ENCODE measurements at places on chromosomes 12 and 14. TPM values are rescaled to one million over a fixed set of nuclear protein-coding genes. Genes with fewer than 3 reads are reported as not detected.

- DNase-seq, result no peak
Measured at GRCh38 chr12:93519859-93520258, 52.5 kb downstream of the MRPL42 start.

- no peak for DNase-seq
Measured at GRCh38 chr14:58873228-58873953, 235.6 kb downstream of the DACT1 start.

DNA sequence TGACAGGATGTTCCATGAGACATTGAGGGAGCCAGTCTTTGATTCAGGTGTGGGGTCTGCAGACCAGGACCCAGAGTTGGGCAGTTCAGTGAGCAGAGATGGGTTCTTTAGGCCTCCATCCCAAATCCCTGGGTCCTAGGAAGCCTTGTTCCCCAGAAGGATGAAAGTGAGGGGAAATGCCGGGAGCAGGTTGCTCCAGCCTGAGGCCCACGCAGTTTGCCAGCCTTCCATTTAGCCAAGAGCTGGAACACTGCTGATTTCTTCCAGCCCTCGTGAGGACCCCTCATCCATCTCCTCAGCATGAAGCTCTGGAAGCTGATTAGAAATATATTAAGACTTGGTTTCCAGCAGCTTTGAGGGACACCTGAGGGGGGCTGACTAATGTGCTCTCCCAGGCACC, 12.1 kb downstream of the C14orf132 start:
- no peak for DNase-seq

Gene MYH7
- total RNA-seq, result not detected

Gene HVCN1
- total RNA-seq, result 0.71 TPM

Gene FOXG1
- not detected for total RNA-seq

Gene FAM234B
- 26.8 TPM for total RNA-seq

Measured in glutamatergic neuron (in vitro differentiated cells).